ENCODE measurements at places on chromosomes 16 and 17.

GRCh38 chr17:13525876-13526275 lies 75.9 kb downstream of the HS3ST3A1 start:
- DNase-seq: no peak

DNA sequence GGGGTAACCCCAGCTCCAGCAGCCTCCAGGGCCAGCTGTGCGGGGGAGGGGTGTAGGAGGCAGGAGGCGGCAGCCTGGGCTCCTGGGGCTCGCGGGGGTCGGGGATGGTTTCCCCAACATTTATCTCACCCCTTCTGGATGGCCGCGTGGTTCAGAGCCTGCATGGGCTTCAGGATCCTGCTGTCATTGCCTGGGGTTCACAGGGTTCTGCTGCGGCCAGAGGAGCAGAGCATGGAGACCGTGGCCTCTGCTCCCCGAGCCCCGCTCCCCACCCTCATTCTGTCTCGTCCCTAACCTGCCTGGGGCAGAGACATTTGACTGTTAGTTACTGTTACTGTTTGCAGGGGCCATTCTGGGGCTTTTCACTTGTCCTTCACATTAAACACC lies 4.9 kb downstream of the MYADML2 start:
- no peak for DNase-seq

GRCh38 chr16:9013508-9013864 lies 49.8 kb upstream of the USP7 start:
- DNase-seq: no peak

- DNase-seq: no peak
These were observed 30.5 kb downstream of the TMEM238L start for GRCh38 chr17:10773391-10773790.

DNA sequence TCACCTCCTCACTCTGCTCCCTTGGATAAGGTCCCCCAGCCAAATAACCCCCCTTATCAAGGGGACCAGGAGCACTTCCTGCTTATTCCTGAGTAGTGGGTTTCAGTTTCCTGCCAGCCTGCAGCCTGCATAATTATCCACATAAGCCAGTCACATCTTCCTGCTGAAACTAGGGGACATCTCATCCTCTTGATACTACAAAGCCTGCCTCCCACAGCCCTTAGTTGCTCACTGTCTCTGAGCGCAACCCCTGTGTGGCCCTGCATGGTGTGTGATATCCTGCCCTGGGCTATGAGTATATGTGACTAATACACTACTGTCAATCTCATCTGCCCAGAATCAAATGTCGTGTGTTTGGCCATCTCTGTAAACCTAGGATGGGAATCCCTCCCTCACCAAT lies 8.0 kb upstream of the XYLT2 start:
- DNase-seq: no peak

- no peak for DNase-seq
These were observed 44.7 kb downstream of the TMEM132E start for GRCh38 chr17:34623856-34624766.

DNA sequence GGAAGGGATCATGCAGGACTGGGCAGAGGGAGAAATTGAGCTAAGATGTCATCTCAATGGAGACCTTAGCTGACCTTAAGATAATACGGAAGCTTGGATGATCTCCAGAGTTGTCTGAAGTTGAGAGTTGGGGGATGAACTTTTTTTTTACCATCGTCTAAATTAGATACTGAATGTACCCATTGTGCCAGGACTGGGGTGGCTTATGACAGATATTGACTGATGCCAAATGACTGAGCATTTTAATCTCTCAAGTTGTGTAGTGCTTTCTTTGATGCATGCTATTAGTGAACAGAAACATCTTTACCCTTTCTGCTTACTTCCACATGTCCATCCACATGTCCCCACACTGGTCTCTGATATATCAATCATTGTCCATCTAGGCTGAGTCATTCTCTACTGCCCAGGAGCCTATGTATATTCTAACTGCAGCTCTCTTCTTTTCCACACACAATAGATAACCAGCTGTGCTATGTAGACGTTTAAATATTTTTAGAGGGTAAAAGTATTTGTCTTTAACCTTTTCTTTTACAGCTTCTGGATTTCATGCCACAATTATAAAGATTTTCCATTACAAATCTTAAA lies 60.2 kb upstream of the ZKSCAN2 start:
- DNase-seq: no peak

- peak; percentile 70 for DNase-seq
These were observed at the start of gene AMFR for GRCh38 chr16:56425439-56425832. Gene AMFR (minus strand): TSS chr16:56425545. CDS start chr16:56425327, 218 bp downstream.

- no peak for DNase-seq
These were observed at the start of gene TMC7 for GRCh38 chr16:18983565-18984434. Gene TMC7 (plus strand): TSS chr16:18983934. CDS start chr16:18984064, 130 bp downstream.

- DNase-seq: no peak
These were observed 11.7 kb downstream of the ZNHIT3 start for GRCh38 chr17:36498155-36498554.

GRCh38 chr16:12225255-12225654 lies 248.7 kb downstream of the SNX29 start:
- DNase-seq: no peak

DNA sequence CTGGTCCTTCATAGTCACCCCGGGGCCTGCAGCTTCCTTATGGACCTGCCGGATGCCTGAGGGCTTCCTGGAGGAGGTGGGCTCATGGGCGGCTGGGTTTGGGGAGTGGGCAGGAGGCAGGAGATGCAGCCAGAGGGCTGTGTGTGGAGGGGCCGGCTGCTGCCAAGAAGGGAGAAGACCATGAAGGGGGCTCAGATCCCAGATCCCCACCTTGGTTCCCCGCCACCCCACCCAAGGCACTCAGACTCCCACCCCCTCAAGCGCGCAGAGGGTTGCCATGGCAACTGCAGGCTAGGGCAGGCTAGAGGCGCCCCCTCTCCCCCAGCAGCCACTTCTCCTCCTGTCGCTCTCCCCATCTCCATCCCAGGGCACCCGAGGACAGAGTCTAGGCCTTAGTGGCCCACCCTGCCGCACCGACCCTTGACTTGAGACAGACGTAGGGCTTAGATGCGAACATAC lies 104.5 kb downstream of the CRLF3 start:
- DNase-seq: no peak

DNA sequence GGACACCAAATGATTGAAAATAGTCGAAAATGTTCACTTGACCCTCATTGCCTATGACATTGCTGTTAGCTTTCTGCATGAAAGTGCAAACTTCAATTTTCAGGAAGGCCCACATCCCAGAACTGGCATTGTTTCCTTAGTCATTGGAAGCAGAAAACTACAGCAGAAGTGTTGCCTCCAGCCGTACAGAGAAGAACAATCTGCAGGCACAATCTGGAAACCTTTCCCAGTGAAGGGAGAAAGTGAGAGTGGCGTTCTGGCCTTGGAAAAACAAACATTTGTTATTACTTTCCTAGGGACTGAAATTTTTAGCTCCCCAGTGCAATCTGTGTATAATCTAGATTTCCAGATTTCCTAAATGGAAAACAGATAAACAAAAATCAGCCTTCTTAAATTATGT lies 529.5 kb upstream of the RBFOX1 start:
- DNase-seq: no peak

DNA sequence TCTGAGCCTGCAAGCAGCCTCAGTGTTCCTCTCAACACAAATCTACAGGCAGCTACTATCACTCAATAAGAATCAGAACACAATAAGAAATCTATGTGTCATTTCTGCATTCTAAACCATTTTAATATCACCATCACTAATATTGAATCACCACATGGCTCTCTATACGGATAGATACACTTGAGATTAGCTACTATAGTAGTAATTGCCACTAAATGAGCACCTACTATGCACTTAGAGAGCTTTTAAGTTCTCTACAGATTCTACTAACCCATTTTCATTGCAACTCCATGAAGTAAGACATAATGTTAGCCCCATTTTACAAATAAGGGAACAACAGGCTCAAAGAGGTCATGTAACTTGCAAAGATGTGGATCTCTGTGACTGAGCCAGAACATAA lies 132.8 kb upstream of the DYNLRB2 start:
- DNase-seq: no peak

DNA sequence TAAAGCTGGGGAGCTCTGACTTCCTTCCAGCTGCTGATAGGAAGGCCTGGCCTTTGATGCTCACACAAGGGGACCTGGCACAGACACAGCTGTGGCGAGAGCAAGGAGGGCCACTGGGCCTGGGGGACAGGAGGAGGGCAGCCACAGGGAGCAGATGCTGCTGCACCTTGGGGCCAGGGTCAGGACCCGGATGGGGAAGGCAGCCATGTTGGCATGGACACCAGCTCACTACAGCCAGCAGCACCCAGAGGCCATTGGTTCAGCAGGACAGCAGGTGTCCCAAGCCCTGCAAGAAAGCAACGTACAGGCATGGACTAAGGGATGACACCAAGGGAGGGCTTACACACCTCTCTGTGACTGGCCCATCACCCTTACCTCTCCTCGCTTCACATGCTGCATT lies 8.0 kb upstream of the RNF112 start:
- DNase-seq: no peak

DNA sequence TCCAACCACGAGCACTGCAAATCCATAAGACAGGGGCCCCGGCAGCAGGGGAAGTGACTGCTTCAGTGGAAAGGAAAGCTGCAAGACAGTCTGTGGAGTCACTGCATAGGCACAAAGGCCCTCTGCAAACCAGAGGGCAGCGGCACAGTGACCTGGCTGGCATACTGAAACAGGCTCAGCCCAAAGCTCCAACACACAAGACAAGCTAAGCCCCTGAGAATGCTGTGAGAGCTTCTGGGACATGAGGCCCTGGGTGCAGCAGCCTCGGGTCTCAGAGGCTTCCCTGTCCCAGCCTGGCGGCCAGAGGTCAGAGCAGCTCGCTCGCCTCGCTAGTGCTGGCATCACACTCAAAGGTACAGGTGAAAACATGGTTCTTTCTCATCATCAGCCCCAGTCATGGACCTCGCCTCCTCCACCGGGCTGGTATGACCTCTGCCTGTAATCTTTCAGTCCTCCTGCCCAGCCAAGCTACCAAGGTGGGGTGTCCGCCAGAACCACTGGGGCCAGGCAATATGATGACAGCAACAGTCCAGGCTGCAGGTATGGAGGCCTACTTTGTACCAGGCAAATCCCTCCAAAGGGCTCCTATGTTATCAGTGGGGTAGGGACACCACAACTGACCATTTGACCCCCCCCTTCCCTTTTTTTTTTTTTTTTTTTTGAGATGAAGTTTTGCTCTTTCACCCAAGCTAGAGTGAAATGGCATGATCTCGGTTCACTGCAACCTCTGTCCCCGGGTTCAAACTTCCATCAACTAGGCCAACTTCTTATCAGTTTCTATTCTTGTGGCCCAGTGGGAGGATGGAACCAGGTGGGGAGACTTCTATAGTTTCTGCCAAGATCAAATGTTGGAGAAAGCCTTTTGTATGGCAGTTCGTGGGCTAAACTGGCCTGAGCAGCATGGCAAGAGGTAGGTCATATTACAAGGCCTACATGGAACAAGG lies 19.2 kb downstream of the ST3GAL2 start:
- DNase-seq: no peak

GRCh38 chr16:71917900-71918299 lies 22.6 kb downstream of the IST1 start:
- DNase-seq: no peak

DNA sequence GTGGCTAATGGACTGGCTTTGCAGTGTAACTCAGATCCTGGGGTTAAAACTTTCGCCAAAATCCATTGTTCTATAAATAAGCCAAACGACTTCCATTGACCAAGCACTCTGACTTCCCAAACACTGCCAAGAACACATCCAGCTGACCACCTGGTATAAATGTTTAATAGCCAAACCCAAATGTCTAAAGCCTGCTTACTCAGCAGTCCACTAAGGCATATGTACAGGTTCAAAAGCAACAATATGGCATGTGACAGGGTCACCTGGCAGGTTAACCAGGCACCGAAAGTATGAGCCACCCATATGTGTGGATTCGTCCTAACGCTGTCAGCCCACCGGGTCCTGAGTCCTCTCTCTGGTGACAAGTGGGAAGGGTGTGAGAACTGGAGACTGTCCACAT lies 2.1 kb downstream of the CSNK1D start:
- no peak for DNase-seq

DNA sequence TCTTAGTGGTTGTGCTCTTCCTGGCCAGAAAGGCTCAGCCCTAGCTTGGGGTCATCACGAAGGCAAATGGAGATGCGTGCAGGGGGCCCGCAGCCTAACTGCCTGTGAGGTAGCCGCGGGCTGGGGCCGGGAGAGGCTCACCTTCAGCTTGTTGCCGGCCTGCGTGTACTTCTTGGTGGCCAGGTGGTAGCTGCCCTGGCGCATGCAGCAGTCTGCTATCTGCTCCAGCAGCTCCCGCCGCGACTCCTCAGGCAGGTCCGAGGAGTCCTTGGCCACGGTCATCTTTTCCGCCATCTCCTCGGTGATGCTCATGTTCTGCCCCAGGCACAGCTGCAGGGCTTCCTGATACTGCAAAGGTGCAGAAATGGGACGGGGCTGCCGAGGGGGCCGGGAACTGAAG lies 13.0 kb upstream of the TMEM204 start:
- DNase-seq: no peak

- no peak for DNase-seq
These were observed 13.6 kb downstream of the HSD11B2 start for GRCh38 chr16:67444259-67445125.

GRCh38 chr17:80664217-80664790 lies 119.7 kb downstream of the RPTOR start:
- no peak for DNase-seq

GRCh38 chr17:77666881-77667395 lies 291.6 kb upstream of the TNRC6C start:
- peak; percentile 57 for DNase-seq

GRCh38 chr17:75338335-75338734 lies 49.1 kb upstream of the SLC25A19 start:
- no peak for DNase-seq
